ENCODE measurements at places on chromosomes 12 and 14.
A peak's percentile ranks its signal among the peaks of the same experiment; 100 is the strongest.

DNA sequence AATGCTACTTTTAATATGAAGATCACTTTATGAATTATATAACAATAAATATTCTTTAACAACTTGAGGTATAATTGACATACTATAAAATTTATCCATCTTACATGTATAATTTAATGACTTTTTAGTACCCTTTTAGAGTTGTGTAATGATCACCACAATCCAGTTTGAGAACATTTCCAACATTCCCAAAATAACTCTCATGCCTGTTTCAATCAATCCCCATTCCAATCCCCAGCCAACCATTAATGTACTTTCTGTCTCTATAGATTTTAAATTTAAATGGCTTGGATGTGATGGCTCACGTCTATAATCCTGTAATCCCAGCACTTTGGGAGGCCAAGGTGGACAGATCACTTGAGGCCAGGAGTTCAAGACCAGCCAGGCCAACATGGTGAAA is 23.5 kb upstream of the FRMD6 start:
- DNase-seq: no peak

- DNase-seq: no peak
Observed at GRCh38 chr14:92544051-92544720, 30.6 kb downstream of the RIN3 start.

DNA sequence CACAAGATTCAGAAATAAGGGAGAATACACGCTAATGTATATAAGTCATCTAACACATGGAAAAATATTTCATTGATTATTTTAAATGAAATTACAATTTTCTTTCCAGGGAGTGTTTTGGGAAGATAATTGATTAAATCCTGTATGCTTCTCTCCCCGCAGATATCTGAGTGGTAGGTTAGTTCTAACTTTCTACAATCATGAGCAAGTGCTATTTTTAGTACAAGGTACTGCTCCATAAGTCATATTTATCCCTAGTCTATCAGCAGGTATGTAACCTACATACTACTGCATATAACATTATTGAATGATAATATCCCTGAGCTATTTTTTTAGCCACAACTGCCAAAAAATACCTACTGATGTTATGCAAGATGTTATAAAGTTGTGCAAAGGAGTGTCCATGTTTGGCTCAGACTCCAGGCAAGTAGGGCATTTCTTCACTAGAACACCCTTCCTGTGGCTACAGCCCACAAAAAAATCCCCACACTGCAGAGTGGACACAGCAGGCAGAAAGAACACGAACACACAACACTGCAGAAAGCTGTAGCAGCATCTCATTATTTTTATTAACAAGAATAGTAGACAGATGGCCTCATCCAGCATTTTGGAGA is 87.0 kb downstream of the SEC23A start:
- no peak for DNase-seq

DNA sequence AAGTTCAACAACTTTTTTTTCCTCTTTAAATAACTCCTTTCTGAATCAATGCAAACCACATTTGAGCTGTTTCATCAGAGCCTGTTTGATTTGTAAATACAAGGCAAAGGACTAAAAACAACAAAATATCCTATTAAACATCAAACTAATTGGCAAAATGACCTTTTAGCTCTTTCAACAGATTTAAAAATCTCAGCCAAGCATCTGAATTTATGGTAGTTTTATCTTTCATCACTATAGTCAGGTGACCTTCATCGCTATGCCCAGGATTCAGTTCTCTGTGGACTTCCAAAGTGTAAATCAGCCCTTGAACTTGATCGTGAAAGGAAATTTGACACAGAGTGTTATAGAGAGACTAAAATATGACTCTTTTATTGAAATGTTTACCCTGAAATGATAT is 1554.5 kb upstream of the FLRT2 start:
- no peak for DNase-seq

GRCh38 chr14:63727736-63728728 is at the start of gene SGPP1:
Gene SGPP1 (minus strand): TSS chr14:63728065. CDS start chr14:63727944, 121 bp downstream.
- peak; percentile 48 for DNase-seq

- no peak for DNase-seq
Observed at GRCh38 chr14:68666899-68667298, 126.0 kb downstream of the ZFP36L1 start.

- no peak for DNase-seq
Observed at GRCh38 chr12:75323663-75324062, 6.5 kb downstream of the CAPS2 start.

DNA sequence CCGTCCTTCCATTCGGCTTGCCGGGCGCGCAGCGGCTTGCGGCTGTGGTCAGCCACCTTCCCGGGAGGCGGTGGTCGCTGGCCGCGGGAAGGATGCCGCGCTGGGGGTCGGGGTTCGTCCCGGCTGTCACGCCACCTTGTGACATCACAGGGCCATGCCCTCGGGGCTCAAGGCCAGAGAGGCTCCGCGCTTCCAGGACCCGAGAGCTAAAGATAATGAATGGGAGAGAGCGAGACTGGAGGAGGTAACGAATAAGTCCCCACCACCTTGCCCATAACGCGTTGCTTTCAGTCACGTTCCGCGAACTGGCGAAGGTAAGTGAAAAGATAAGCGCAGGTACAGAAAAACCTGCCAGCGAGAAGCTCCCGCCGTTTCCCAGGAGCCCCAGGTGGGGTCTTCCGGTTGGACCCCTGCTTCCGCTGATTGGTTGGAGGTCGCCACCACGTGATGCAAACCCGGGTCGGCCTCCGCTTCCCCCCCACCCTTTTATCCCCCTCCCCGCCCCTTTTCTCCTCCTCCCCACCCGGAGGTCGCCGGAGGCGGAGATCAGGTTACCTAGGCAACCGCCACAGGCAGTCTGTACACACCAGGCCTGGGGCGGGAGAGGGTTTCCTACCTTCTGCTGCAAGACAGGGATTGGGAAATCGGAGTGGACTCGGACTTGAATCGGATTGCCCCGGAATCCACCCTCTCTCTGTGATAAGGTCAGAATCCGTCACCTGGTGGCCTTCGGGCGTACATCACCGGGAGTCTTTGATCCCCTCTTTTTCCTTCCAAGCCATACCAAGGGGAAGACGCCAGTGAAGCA is at the start of gene LRRC9:
Gene LRRC9 (plus strand): TSS at position 575 of the 808 bp plus-strand sequence.
- DNase-seq: no peak

DNA sequence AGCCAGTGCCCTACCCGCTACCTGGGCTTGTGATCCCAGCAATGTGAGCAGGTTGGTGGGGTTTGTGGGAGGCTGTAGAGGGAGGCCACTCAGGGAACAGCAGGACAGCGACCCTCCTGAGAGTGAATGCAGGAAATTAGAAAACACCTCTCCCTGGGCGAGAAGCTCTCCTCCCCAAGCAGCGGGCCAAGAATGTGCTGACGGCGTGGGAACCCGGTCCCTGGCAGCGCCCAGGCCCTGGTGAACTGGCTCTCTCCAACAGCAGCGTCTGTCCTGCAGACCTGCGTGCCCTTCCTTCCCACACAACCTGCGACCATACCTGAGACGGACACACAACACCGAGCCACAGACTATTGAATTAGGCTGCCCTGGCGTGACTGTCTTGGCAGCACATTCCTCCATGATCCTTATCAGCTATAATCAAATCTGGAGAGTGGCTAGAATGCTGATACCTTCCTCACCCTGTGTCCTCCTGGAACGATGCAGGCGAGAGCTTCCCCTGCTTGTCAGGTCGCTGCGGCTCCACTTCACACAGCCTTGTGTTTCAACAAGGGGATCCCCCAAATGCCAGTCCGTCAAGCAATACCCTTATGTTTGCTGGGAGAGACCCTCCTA is 114.8 kb upstream of the GSC start:
- no peak for DNase-seq

DNA sequence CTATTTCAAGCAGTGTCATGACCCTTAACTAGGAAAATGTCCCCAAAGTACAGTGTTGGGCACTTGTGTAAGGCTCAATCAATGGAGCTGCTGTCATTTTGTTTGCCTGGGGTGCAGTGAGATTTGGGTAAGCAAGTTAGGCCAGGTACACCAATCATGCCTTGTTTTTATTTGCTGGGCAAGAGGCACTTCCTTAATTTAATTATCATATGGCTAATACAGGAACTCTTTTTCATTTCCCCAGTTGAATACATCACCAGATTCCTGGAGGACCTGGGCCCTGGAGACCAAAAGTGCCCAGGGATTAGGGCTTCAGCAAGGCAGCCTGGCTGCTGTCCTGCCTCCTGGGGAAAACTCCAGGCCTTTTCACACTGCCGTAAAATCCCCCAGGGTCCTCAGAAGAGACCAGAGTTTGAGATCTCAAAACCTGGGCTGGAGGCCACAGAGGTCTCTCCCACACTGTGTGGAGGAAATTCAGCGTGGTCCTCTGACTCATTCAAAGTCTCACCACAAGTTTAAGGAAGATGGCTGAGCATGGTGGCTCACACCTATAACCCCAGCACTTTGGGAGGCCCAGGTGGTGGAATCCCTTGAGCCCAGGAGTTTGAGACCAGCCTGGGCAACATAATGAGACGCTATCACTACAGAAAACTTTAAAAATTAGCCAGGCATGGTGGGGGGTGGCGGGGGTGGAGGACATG is 28.4 kb upstream of the FOXN3 start:
- DNase-seq: peak; percentile 37

GRCh38 chr14:80545935-80546854 is 334.9 kb upstream of the DIO2 start:
- DNase-seq: no peak

- no peak for DNase-seq
Observed at GRCh38 chr14:65751510-65751909, 339.0 kb downstream of the FUT8 start.

DNA sequence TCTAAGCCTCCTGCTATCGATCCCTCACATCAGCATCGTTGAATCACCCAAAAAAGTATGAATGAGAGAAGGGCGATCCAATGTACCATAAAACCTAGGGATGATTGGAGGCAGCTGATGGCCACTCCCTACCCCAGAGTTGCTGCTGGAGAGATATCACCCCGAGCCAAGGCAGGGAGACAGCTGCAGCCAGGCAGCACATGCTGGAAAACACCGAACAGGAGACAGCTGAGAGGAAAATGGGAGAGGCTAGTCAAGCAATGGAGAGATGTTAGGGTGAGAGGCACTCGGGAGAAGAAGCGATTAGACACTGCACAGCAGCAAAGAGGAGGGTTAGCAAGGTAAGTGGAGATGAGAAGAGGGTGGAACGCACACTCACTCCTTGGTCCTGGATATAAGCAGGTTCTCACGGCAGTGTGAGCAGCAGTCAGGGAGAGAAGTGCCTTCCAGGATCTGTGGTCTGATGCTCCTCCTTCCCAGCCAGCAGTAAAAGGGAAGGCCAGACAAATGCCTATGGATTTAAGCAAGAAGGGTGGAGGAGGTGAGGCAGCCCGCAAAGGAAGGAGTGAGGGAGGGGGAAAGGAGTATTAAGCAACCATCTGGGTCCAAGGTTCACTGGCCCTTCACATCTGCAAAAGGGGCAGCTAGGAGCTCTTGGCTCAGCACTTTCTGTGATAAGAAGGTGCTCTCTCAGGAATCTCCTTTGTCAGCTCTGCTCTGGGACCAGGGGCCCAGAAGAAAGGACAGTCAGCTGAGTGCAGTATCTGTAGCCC is at the start of gene SLC7A7:
Gene SLC7A7 (minus strand): TSS at position 495 of the 773 bp plus-strand sequence. CDS start 2,037 bp downstream, outside the sequence.
- DNase-seq: no peak

DNA sequence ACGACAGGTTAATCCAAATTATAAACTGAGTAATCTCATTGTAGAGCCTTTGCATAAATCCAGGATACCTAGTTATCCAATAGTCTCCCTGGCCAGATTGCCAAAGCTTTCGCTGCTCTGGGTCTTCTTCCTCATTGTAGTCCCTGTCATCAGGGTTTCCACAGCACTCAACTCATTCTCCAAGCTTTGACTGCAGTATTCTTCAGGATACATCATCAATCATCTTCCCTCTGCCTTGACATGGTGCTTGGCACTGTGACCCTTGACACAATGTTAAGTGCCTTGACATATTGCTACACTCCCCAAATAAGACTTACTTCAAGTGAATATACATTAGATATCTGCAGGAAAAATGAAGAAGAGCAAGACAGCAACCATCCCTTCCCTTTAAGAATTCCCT is 60.1 kb upstream of the RESF1 start:
- no peak for DNase-seq

DNA sequence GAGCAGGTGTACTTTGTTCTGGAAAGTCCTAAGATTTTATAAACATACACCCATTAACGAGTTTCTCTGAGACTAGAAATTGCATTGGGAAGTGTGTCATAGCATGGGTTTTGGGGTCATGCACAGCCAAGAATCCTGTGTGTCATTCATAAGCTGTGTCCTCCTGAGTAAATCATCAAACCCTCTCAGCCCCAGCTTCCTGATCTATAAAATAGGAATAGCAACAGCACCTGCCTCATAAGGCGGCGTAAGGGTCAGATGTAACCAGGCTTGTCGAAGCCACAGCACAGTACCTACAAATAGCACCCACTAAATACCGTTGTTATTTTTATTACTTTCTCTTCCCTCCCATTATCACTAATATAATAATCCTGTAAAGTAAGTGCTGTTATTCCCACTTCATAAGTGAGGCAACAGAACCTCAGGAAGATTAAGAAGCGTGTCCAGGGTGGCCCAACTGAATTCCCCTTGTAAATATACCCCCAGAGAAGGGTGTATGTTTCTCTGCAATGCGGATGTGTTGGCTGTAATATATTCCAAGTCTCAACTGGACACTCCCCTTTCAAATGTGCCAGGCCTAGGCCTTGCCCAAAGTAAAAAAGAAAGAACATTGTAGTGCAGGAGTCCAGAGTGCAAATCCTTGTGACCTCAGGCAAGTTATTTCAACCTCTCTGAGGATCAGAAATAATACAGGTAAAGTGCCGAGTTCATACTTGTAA is 188.3 kb upstream of the BCL2L14 start:
- no peak for DNase-seq

DNA sequence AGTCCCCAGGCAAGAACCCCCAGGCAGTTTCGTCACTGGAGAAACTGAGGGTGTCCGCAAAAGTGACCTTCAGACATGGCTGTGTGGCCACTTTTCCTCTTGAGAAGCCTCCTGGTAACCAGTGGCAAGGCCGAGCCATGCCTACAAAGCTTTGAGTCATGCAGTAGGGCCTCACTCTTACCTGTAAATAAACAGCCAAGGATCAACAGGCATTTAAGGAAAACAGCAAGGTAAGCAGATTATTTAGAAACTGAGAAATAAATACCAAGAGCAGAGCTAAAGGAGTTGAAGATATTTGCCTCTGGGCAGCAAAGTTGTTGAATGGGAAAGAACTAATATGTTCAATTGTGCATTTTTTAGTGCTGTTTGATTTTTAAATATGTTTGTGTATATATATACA is 141.0 kb upstream of the BCL2L14 start:
- no peak for DNase-seq

DNA sequence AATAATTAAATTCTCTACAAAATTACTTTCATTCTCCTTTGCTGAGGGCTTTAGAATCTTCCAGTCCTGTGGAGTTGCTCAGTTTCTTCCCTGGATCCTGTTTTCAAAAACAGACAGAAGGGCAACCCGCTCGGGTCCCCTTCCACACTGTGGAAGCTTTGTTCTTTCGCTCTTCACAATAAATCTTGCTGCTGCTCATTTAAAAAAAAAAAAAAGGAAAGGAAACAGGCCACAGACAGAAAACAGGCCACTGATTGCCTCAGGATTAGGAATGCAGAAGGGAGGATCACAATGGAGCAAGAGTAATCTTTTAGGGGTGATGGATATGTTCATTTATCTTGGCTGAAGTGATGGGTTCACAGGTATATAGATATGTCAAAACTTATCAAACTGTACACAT is 29.5 kb upstream of the HIGD1C start:
- no peak for DNase-seq
